SJSA1 (cell line): ENCODE measurements at places on chromosomes 4 and X. TPM values are rescaled to one million over a fixed set of nuclear protein-coding genes. Genes with fewer than 3 reads are reported as not detected.

DNA sequence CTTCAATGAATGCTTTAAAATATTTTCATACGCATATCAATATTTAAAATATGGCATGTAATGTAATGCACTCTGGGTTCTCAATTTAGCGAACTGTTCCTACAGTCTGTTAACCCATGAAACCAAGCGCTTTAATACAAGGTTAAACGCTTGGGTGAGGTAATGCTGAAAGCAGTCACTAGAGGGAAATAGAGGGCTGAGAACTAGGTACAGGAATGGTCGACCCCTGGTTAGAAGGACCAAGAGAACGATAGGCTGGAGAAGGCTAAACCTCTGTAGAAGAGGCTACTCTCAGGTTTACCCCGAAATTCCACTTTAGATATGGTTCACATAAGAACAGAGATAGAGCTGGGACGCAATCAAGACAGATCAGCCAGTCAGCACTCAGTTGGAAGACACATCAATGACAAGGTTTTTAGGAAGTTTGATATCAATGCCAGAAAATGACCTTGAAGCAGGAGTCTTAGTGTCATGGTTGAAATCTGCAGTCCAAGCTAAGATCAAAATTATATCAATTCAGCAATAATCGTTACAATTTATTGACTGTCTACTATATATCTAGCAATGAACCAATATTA lies 26.9 kb downstream of the ARSJ start:
- DNase-seq = peak; percentile 59
- peaks cover 78% of the 10 kb centered on the region for H3K36me3 ChIP-seq
- no peaks in the 10 kb centered on the region; the same call in 1 of the 2 replicates for H3K27me3 ChIP-seq
- H3K27ac ChIP-seq = 0 out of 2 replicates have a peak overlapping the region, but pooled peaks have one; percentile 9
- no peak overlapping the region for H3K4me3 ChIP-seq

GRCh38 chr4:3529363-3529762 lies 2.9 kb downstream of the LRPAP1 start:
- H3K4me3 ChIP-seq = no peak overlapping the region
- DNase-seq = no peak
- peaks cover 8% of the 10 kb centered on the region for H3K4me1 ChIP-seq
- H3K27ac ChIP-seq = no peak overlapping the region
- no peaks in the 10 kb centered on the region for H3K27me3 ChIP-seq

DNA sequence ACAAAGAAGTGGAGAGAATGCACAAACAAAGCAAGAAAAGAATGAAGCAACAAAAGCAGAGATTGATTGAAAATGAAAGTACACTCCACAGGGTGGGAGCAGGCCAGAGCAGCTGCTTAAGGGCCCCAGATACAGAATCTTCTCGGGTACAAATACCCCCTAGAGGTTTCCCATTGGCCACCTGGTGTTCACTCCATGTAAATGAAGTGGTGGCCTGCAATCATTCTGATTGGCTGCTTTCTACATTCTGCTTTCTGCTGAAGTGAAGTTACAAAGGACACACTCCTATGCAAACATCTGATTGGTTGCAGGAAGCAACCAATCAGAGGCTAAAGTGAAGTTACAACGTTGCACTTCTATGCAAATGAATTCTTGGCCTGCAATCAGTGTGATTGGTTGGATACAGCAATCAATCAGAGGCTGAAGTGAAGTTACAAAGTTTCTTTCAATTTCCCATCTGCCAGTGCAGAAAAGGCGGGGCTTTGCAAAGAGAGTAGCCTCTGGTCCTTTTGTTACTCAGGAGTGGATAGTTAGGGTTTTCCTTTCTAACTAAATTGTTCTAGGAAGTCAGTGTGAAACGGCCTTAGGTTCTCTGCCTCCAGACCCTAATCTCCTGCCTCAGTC lies 19.0 kb upstream of the GPC4 start:
- H3K4me3 ChIP-seq = no peak overlapping the region
- DNase-seq = no peak

Gene DAPP1
- total RNA-seq = 0.32 TPM in 1 of 2 replicates, not detected in the other

DNA sequence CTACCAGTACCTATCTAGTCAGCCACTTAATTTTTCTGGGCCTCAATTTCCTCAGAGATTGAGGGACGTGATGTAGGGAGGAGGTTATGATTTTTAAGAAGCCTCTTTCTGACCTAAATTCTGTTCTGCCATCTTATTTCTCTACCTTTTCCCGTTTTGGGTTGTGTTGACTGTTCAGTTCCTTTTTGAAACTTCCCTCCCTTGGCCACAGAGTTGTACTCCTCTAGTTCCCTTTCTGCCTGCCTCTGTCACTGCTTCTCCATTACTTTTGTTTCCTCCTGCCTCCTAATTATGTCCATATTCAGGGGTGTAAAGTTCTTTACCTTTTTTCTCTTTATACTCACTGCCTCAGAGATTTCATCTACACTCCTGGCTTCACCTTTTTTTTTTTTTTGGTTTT lies 25.4 kb downstream of the CLCN5 start:
- no peaks in the 10 kb centered on the region for H3K36me3 ChIP-seq
- H3K4me1 ChIP-seq = no peaks in the 10 kb centered on the region
- H3K27ac ChIP-seq = no peak overlapping the region
- no peak for DNase-seq

GRCh38 chr4:7234355-7235029 lies 42.2 kb downstream of the SORCS2 start:
- H3K27me3 ChIP-seq = no peaks in the 10 kb centered on the region
- H3K4me3 ChIP-seq = no peak overlapping the region
- H3K27ac ChIP-seq = no peak overlapping the region
- no peaks in the 10 kb centered on the region for H3K36me3 ChIP-seq

DNA sequence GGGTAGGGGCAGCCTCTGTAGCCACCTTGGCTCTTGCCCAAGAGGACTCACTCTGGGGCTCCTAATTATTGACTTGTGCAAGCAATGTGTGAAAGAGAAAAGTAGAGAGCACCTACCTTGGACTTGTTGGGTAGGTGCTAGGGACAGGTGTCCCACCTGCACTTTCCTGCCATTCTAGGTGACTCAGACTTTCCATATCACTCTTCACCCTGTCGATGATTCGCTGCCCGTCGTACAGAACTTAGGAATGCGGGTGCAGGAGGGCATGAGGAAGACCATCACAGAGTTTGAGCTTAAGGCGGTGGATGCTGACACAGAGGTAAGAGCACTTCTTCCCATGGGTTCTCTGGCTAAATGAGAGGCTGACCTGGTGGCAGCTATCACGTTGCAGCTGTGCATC lies 87.3 kb upstream of the ANXA3 start:
- no peaks in the 10 kb centered on the region for H3K36me3 ChIP-seq
- DNase-seq = no peak
- no peak overlapping the region for H3K27ac ChIP-seq
- no peak overlapping the region for H3K4me3 ChIP-seq
- H3K27me3 ChIP-seq = no peaks in the 10 kb centered on the region

Gene NUDT10
- 4.3 and 7.8 TPM in 2 replicates for total RNA-seq

GRCh38 chr4:153464068-153464467 lies 2.1 kb upstream of the TMEM131L start:
- H3K4me3 ChIP-seq = no peak overlapping the region
- no peaks in the 10 kb centered on the region for H3K36me3 ChIP-seq
- no peak for DNase-seq
- H3K27me3 ChIP-seq = no peaks in the 10 kb centered on the region
- peaks cover 27% of the 10 kb centered on the region for H3K4me1 ChIP-seq

DNA sequence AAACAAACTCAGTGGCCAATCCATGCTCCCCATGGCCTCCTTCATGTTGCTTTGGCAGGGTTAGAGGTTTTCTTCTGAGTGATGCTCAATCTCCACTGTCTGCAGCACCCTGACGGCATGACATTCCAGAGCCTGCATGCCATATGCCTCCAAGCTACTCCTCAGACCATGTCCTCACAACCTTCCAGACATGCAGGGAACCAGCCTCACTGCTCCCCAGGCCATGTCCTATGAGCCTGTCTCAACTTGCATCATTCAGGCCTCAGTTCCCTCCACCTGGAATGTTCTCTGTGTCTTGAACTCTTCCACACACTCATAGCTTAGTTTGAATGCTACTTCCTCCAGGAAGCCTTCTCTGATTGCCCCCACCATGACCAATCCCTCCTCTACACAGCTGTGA lies 18.8 kb downstream of the PROM1 start:
- no peaks in the 10 kb centered on the region for H3K36me3 ChIP-seq
- no peak overlapping the region for H3K4me3 ChIP-seq
- no peak overlapping the region for H3K27ac ChIP-seq
- H3K27me3 ChIP-seq = no peaks in the 10 kb centered on the region
- DNase-seq = no peak

Gene FTSJ1
- 67.5 and 122 TPM in 2 replicates for total RNA-seq

Gene CFI
- 3.7 and 6.1 TPM in 2 replicates for total RNA-seq

GRCh38 chr4:5460106-5460801 lies 248.1 kb downstream of the EVC2 start:
- DNase-seq = no peak
- no peaks in the 10 kb centered on the region for H3K36me3 ChIP-seq
- H3K4me1 ChIP-seq = no peaks in the 10 kb centered on the region
- no peak overlapping the region for H3K27ac ChIP-seq
- H3K4me3 ChIP-seq = no peak overlapping the region

- no peaks in the 10 kb centered on the region for H3K4me1 ChIP-seq
- DNase-seq = no peak
- no peak overlapping the region for H3K27ac ChIP-seq
- no peaks in the 10 kb centered on the region for H3K27me3 ChIP-seq
- peaks cover 36% of the 10 kb centered on the region for H3K36me3 ChIP-seq
- no peak overlapping the region for H3K4me3 ChIP-seq
Measured at GRCh38 chr4:39308611-39309010, 57.6 kb downstream of the RFC1 start.

GRCh38 chrX:118506805-118507480 lies 11.3 kb downstream of the DOCK11 start:
- no peak for DNase-seq
- no peak overlapping the region for H3K27ac ChIP-seq
- H3K4me3 ChIP-seq = no peak overlapping the region
- H3K36me3 ChIP-seq = no peaks in the 10 kb centered on the region
- no peaks in the 10 kb centered on the region for H3K4me1 ChIP-seq
- no peaks in the 10 kb centered on the region for H3K27me3 ChIP-seq

GRCh38 chr4:70179811-70180210 lies 15.7 kb upstream of the ODAM start:
- H3K4me3 ChIP-seq = no peak overlapping the region
- H3K4me1 ChIP-seq = no peaks in the 10 kb centered on the region
- DNase-seq = no peak
- H3K27ac ChIP-seq = no peak overlapping the region

Gene XK
- 1.9 and 2.8 TPM in 2 replicates for total RNA-seq

Gene FSTL5
- not detected in 2 replicates for total RNA-seq

Gene CXCL8
- 19.7 and 26.4 TPM in 2 replicates for total RNA-seq

DNA sequence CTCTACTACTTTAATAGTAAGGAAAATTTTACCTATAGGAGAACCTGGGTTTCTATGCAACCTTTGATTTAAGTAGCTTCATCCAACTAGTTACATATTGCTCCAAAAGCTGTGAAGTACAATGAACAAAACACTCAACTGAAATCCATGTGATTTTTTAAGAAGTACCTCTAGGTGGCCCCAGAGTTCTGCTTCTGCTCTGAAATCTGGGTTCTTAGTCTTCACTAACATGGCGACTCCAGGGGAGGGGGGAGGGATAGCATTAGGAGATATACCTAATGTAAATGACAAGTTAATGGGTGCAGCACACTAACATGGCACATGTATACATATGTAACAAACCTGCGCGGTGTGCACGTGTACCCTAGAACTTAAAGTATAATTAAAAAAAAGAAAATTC lies 73.4 kb upstream of the MAGEB2 start:
- H3K4me3 ChIP-seq = no peak overlapping the region
- no peak overlapping the region for H3K27ac ChIP-seq
- H3K4me1 ChIP-seq = no peaks in the 10 kb centered on the region
- H3K27me3 ChIP-seq = no peaks in the 10 kb centered on the region
- no peaks in the 10 kb centered on the region for H3K36me3 ChIP-seq

Gene ARHGAP36
- total RNA-seq = not detected in 2 replicates

- H3K27me3 ChIP-seq = no peaks in the 10 kb centered on the region
- no peaks in the 10 kb centered on the region for H3K36me3 ChIP-seq
- H3K4me1 ChIP-seq = peaks cover 37% of the 10 kb centered on the region
- peak; percentile 88 for DNase-seq
- H3K27ac ChIP-seq = peak overlapping the region; percentile 59
Measured at GRCh38 chr4:139950568-139950967, 203.4 kb downstream of the MAML3 start.

DNA sequence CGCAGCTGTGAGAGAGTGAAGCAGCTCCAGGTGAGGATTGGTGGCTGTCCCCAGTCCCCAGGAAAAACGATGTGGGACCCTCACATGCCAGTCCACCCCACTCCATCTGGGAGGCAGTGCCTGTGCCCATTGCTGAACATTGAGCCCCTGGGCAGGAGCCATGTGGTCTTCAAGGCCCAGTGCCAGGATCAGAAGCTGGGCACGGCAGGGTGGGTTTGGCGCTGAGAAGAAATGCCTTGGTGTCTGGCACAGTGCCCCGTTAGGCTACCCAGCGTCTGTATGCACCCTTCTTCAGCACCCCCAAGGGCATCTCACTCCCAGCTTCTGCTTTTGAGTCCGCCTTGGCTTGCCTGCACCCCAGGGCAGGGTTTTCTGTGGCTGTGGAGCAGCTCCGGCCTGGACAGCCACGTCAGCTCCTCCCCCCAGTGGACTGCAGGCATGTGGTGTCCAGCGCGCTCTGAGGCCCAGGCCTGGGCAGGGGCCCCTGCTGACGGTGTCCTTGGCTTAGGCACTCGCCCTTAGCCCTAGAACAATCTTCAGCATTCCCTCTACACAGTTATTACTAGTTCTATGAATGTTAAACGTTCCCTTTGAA lies 28.6 kb downstream of the RGS12 start:
- peaks cover 11% of the 10 kb centered on the region for H3K36me3 ChIP-seq
- DNase-seq = no peak
- H3K27ac ChIP-seq = no peak overlapping the region
- no peaks in the 10 kb centered on the region for H3K27me3 ChIP-seq

DNA sequence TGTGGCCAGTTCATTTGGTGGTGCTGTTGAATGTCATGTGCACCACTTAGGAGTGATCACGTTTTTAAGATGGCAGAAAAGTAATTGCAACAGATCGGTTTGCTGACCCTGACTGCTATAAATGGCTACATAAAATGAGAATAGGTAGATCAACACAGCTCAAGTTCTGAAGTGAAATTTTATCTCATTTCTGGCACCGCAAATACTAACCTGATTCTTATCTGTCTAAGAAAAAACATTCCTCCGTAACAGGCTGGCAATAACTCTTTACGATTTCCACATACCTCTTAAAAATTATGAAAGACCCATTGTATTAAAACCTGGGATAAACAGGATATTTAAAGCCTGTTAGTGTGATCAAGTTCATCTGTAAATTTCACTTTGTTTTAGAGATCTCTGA lies 387.5 kb downstream of the PDGFC start:
- H3K27ac ChIP-seq = no peak overlapping the region
- H3K4me1 ChIP-seq = no peaks in the 10 kb centered on the region
- no peak overlapping the region for H3K4me3 ChIP-seq
- H3K36me3 ChIP-seq = no peaks in the 10 kb centered on the region

GRCh38 chr4:111213531-111213930 lies 590.7 kb upstream of the PITX2 start:
- H3K4me1 ChIP-seq = peaks cover 10% of the 10 kb centered on the region
- H3K27ac ChIP-seq = no peak overlapping the region
- DNase-seq = no peak
- H3K27me3 ChIP-seq = no peaks in the 10 kb centered on the region

- DNase-seq = no peak
- H3K4me3 ChIP-seq = no peak overlapping the region
- H3K36me3 ChIP-seq = 0 out of 2 replicates have a peak, but pooled peaks cover 5% of the 10 kb centered on the region
- no peak overlapping the region for H3K27ac ChIP-seq
- H3K4me1 ChIP-seq = no peaks in the 10 kb centered on the region
Measured at GRCh38 chrX:153464116-153464515, 6.3 kb downstream of the HAUS7 start.

GRCh38 chrX:8140986-8141744 lies 29.9 kb downstream of the VCX2 start:
- DNase-seq = no peak
- H3K4me1 ChIP-seq = no peaks in the 10 kb centered on the region
- H3K27ac ChIP-seq = no peak overlapping the region
- H3K36me3 ChIP-seq = no peaks in the 10 kb centered on the region
- no peaks in the 10 kb centered on the region for H3K27me3 ChIP-seq
